Suprapubic skin (tissue), 4 donors: ENCODE measurements at places on chromosomes 3 and 15. TPM values are rescaled to one million over a fixed set of nuclear protein-coding genes. Genes with fewer than 3 reads are reported as not detected.

GRCh38 chr3:43087249-43087776 is 18.6 kb downstream of the POMGNT2 start:
- no peaks in the 10 kb centered on the region for H3K4me1 ChIP-seq
- H3K36me3 ChIP-seq, result no peaks in the 10 kb centered on the region
- DNase-seq, result no peak
- H3K27me3 ChIP-seq, result no peaks in the 10 kb centered on the region
- no peak overlapping the region for H3K27ac ChIP-seq
- H3K4me3 ChIP-seq, result no peak overlapping the region

GRCh38 chr3:99885851-99886250 is 68.2 kb downstream of the CMSS1 start:
- DNase-seq, result no peak
- H3K27me3 ChIP-seq, result no peaks in the 10 kb centered on the region
- H3K27ac ChIP-seq, result no peak overlapping the region
- H3K4me1 ChIP-seq, result peaks cover 17% of the 10 kb centered on the region
- no peak overlapping the region for H3K4me3 ChIP-seq
- H3K36me3 ChIP-seq, result no peaks in the 10 kb centered on the region

DNA sequence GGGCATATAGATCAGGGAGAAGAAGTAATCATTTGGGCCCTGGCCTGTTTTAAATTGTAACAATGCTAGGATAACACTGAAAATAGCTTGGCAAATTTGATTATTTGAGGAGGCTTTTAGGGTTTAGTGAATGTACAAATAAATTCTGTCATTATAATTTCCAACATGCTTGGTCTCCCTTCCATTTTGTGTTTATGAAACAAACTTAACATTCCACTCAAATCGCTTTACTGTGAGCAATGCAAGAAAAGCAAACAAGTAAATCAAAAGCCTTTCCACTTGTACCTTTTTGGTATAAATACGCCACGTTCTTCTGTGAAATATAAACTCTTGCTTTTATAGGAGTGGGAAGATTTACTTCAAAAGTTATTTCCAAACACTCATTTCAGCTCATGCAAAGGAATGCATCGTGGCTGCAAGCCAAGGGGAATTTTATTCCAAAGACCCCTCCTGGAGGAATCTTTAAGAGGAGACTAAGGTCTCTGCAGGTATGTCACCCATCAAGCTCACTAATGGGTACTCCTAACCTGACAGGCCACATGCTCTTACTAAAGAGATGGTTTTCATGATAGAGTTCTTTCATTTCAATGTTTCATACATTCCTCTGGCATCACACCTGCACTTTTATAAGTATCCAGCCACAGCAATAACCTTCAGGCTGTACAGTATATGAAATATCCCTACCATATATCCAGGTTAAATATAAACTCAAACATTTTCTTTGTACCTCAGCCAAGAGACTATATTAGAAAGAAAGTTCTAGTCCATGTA is 115.2 kb downstream of the P3H2 start:
- no peak for DNase-seq
- no peak overlapping the region for H3K4me3 ChIP-seq
- H3K27me3 ChIP-seq, result no peaks in the 10 kb centered on the region
- no peak overlapping the region for H3K27ac ChIP-seq
- no peaks in the 10 kb centered on the region for H3K36me3 ChIP-seq
- no peaks in the 10 kb centered on the region for H3K4me1 ChIP-seq

DNA sequence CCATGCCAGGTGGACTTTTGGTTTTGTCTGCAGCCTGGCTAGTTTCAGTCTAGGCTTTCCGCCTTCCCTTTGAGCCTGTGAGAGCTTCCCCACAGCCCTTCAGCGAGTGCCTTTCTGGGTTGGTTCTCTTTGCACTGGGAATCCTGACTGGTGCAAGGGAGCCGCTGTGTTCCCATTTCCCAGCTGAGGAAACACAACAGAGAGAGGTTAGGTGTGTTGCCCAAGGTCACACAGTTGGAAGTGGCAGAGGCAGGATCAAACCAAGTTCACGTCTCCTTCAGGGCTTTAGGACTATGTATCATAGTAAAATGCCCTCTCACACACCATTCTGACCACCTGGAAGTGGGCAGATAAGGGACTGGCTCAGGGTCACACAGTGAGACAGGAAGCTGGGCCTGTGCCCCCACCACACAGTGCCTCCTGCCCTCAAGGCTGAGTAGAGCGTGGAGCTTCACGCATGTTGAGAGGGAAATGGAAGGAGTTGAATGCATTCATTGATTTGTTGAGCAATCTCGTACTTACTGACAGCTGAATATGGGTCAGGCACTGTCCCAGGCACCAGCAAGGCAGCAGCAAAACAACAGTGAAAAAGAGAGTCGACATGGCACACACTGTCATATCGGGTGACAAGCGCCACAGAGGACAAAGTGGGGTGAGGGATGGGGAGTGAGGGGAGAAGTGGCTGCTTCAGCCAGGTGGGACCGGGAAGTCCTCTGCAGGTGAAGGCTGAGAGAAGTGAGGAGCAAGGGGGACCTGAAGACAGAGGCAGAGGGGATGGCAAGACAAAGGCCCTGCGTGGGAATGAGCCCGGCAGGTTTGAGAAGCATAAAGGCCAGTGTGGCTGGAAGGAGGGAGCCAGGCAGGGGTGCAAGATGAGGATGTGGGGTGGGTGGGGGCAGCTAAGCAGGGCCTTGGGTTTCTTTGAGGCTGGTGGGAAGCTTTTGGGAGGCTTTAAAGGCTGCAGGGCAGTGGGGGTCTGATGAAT is 12.3 kb upstream of the ANPEP start:
- H3K36me3 ChIP-seq, result no peaks in the 10 kb centered on the region
- H3K27ac ChIP-seq, result no peak overlapping the region
- H3K4me3 ChIP-seq, result no peak overlapping the region
- no peaks in the 10 kb centered on the region for H3K27me3 ChIP-seq

- DNase-seq, result no peak
- H3K4me3 ChIP-seq, result no peak overlapping the region
- no peaks in the 10 kb centered on the region for H3K36me3 ChIP-seq
- H3K4me1 ChIP-seq, result no peaks in the 10 kb centered on the region
- no peak overlapping the region for H3K27ac ChIP-seq
Observed at GRCh38 chr3:21520106-21520963, 230.7 kb downstream of the ZNF385D start.

GRCh38 chr15:65805019-65805745 is 13.1 kb upstream of the DENND4A start:
- H3K4me3 ChIP-seq, result no peak overlapping the region
- no peak for DNase-seq
- H3K36me3 ChIP-seq, result no peaks in the 10 kb centered on the region
- no peaks in the 10 kb centered on the region for H3K4me1 ChIP-seq
- no peaks in the 10 kb centered on the region for H3K27me3 ChIP-seq

- peaks cover 4% of the 10 kb centered on the region for H3K27me3 ChIP-seq
- no peak overlapping the region for H3K27ac ChIP-seq
- no peaks in the 10 kb centered on the region for H3K36me3 ChIP-seq
- H3K4me3 ChIP-seq, result no peak overlapping the region
Observed at GRCh38 chr3:98022978-98023820, 11.9 kb downstream of the GABRR3 start.

- peak; percentile 90 for DNase-seq
- no peaks in the 10 kb centered on the region for H3K36me3 ChIP-seq
- H3K27me3 ChIP-seq, result no peaks in the 10 kb centered on the region
- H3K4me1 ChIP-seq, result peaks cover 54% of the 10 kb centered on the region
Observed at GRCh38 chr3:188153437-188154013, 432 bp upstream of the LPP start.

DNA sequence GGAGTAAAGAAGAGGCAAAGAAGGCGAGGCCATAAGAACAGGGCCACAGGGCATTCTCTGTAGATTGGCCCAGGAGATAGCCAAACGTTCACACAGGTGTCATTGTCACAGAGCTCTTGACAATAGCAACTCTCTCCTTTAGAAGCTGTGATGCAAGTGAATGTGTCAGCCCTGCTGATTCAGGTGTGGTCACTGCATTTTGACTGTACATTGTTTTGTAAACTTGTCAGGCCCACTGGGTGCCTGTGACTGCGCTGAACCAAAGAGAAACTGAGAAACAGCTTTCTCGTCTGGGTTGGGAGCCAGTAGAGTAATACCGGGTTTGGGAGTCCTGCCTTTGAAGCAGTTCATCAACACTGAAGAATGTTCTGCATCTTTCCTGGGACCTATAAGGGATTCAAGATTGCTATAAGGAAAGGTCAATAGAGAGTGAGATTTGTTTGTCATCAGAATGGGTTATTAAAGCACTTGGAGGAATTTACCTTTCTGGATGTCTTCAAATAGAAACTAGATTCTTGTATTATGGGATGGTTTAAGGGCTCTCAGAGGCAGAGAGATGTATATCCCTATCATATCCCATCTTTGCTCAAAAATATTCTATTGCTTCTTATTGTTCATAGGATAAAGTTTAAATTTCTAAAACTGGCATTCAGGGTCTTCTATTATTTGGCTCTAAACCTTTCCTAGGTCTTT is 45.4 kb downstream of the TMEM45A start:
- H3K4me3 ChIP-seq, result no peak overlapping the region
- H3K27ac ChIP-seq, result peak overlapping the region; percentile 45

GRCh38 chr15:42650208-42651066 is 75.0 kb downstream of the STARD9 start:
- no peaks in the 10 kb centered on the region for H3K27me3 ChIP-seq
- DNase-seq, result no peak
- no peak overlapping the region for H3K4me3 ChIP-seq
- peaks cover 3% of the 10 kb centered on the region for H3K4me1 ChIP-seq

Gene TGM4
- total RNA-seq, result 0.30 TPM

DNA sequence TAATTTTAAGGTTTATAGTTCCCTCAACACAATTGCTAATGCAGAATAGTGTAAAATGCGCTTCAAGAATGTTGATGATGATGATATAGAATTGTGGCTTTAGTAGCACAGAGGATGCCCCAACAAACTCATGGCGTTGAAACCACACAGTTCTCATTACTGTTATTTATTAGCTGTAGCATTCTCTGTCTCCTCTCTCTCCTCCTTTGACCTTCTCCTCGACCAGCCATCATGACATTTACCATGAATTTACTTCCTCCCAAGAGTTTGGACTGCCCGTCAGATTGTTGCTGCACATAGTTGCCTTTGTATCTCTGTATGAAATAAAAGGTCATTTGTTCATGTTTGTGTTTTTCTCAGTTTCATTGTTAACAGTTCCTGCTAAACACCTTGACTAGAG is 27.8 kb upstream of the CRTC3 start:
- peaks cover 10% of the 10 kb centered on the region for H3K4me1 ChIP-seq
- no peaks in the 10 kb centered on the region for H3K27me3 ChIP-seq
- H3K4me3 ChIP-seq, result no peak overlapping the region
- peaks cover 65% of the 10 kb centered on the region for H3K36me3 ChIP-seq
- no peak overlapping the region for H3K27ac ChIP-seq
